ENCODE measurements at places on chromosomes 1 and 21.

DNA sequence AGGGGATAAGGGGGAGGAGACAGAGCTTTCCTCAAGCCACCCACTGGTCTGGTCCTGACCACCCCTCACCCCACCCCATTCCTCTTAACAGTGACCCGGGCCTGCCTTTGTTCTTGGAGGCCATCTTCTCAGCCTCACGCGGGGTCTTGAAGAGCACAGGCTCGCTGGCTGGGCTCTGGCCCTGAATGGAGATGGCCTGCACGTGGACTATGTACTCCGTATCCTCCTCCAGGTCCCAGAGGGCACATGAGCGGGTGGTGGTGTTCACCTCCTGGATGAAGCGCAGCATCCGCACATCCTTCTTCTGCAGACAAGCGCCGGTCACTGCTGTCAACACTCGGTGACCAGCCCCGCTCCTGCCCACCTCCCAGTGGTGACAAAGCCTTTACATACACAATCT, 2.6 kb downstream of the FNDC5 start:
- DNase-seq, result no peak

DNA sequence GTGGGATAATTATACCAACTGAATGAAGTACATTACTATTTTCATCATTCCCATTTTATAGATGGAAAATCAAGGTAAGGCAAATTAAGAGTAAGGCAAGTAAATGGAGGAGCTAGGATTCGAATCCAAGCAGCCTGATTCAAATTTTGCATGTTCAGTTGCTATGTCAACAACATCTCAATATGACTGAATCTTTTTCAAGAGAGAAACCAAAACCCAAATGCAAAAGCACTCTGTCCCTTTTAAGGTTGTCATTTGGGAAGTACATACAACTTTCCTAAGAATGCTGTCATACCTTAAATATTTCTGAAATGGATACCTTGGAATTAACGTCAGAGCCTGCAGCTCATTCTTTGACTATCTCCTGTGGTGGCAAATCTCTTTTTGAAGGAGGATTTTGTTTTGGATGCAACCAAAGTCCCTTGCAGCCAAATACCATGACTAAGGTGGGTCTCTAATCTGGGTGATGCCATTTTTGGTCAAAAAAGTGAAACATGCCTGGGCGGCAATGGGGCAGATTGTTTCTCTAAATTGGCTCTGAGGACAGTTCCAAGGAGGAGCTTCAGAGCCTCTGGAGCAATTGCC, 25.4 kb downstream of the ADAMTS1 start:
- DNase-seq, result no peak

DNA sequence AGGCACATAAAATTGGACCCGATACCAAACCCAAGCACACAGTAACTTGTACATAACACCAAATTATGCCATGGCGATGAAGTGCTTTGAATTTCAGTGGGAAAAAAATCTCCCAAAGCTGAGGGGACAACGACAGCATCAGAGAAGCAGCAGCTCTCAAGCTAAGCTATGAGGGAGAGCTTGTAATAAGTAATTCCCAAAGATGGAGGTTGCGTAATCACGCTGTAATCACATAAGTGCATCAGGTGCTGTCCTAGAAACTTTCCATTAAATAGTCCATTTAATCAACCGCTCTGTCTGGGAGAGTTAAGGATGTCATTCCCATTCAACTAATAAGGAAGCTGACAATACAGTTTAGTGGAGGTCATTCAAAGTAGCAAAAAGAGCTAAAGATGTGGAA, 37.6 kb upstream of the KRTAP19-8 start:
- DNase-seq, result no peak

GRCh38 chr1:214838351-214838750, 235.4 kb downstream of the CENPF start:
- DNase-seq, result no peak

DNA sequence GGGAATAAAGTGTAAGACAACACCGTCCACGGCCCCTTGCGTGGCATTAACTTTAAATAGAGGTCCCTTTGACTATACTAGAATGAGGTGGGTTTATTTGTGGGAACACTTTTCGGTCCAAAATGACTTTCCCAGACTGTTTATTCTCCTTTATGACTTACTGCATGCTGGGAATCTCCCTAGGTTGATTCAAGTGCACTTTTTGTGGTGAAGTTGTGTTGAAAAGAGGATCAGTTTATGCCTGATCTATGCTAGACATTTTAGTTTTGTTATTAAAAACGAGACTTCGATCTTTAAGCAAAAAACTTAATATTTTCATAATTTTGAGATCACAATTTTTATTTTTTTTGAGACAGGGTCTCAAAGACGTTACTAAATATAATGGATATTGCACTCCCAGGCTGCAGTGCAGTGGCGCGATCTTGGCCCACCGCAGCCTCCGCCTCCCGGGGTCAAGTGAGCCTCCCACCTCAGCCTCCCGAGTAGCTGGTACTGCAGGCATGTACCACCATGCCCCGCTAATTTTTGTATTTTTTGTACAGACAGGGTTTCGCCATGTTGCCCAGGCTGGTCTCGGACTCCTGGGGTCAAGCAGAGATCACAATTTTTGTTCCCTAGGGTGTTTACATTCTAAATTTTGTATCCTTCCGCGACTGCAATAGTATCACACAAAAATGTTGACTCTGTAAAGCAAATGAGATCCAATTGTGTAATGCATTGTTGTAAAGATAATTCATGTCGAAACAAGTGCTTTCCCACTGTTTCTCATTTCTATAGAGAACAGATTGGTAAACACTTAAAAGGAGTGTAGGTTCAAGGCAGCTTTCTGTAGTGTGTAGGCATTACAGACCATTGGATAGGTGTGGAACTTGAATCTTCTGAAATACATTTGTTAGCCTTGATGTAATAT, 1.6 kb downstream of the CDC42 start:
- DNase-seq, result peak; percentile 27

DNA sequence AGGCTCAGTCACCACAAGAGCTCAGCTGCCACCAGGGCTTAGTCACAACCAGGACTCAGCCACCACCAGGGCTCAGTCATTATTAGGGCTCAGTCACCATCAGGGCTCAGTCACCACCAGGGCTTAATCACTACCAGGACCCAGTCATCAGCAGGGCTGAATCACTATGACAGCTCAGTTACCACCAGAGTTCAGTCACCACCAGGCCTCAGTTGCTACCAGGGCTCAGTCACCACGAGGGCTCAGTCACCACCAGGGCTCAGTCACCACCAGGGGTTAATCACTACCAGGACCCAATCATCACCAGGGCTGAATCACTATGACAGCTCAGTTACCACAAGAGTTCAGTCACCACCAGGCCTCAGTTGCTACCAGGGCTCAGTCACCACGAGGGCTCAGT, 196.2 kb downstream of the NPHP4 start:
- DNase-seq, result no peak

- no peak for DNase-seq
Measured at GRCh38 chr1:8407652-8408051, 89.7 kb downstream of the SLC45A1 start.

GRCh38 chr1:108504447-108504846, 54.3 kb downstream of the NBPF6 start:
- DNase-seq, result peak; percentile 75

DNA sequence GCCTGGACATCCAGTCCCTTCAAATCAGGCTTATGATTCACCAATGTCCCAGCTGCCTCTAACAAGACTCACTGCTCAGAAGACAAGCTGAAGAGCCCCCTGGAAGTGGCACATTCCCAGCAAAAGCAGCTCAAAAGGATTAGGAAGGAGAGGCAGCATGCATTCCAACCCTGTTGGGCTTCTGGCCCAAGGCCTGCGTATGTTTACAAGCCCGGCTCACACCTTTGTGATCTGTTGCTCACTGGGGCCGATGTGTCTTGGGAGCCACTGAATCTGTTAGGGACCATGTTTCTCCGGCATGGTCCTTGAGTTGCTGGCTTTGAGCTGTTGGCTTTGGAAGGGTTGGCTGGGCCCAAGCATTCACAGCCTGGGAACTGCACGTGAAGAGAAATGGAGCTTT, 81.2 kb upstream of the C1orf174 start:
- DNase-seq, result no peak

DNA sequence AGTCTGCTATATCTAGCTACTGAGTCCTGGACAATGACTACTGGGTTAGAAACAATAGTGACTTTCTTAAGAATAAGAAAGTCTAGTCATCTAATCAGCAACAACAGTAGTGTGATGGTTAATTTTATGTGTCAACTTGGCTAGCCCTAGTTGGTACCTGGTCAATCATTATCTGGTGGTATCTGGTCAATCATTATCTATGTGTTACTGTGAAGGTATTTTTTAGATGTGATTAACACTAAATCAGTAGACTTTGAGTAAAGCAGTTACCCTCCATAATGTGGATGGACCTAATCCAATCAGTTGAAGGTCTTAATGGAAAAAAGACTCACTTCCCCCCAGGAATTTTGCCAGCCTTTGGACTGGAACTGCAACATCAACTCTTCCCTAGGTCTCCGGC, 312.6 kb downstream of the SIPA1L2 start:
- DNase-seq, result no peak
